ENCODE measurements at places on chromosomes 16 and 17.

GRCh38 chr17:72361892-72362291 lies 241.1 kb downstream of the SOX9 start:
- DNase-seq = no peak

DNA sequence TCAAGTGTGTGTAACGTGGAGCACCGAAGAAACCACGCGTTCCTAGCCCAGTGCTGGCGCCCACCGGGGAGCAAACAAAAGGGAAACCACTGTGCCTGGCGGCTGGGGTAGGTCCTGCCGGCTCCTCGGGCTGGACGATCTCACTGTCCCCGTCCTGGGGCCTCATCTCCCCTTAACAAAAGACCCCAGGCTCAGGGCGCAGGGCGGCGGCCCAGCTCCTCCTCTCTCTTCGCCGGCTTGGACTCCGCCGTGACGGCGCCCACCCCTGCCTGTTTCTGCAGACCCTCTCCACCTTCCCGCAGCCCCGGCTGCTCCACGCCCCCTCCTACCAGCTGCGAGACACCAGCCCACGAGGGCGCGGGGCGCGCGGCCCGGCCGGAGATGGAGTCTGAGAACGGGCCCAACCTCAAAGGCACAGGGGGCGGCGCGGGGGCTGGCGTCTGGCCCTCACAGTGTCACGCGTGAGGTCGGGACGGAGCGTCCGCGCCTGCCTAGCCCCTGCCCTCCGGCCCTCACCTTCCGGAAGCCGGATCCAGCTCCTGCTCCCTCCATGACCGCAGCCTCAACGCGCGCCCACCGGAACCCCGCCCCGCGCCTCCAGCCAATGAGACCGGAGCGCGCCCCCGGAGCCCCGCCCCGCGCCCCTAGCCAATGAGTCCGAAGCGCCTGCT lies at the start of gene CENPX:
TSS of gene CENPX (minus strand) at position 569 of the 671 bp plus-strand sequence. CDS start at position 552, 17 bp downstream.
- no peak for DNase-seq

GRCh38 chr16:3170440-3171180 lies 17.4 kb upstream of the OR1F1 start:
- DNase-seq = no peak

GRCh38 chr17:4562015-4562969 lies 1.9 kb upstream of the GGT6 start:
- no peak for DNase-seq
